ENCODE measurements at places on chromosomes 4 and X. TPM values are rescaled to one million over a fixed set of nuclear protein-coding genes. Genes with fewer than 3 reads are reported as not detected.

GRCh38 chr4:4330794-4331193 lies 40.7 kb downstream of the ZBTB49 start:
- no peak for DNase-seq
- peaks cover 50% of the 10 kb centered on the region for H3K4me1 ChIP-seq
- no peaks in the 10 kb centered on the region for H3K27me3 ChIP-seq
- H3K36me3 ChIP-seq: no peaks in the 10 kb centered on the region
- H3K27ac ChIP-seq: no peak overlapping the region

DNA sequence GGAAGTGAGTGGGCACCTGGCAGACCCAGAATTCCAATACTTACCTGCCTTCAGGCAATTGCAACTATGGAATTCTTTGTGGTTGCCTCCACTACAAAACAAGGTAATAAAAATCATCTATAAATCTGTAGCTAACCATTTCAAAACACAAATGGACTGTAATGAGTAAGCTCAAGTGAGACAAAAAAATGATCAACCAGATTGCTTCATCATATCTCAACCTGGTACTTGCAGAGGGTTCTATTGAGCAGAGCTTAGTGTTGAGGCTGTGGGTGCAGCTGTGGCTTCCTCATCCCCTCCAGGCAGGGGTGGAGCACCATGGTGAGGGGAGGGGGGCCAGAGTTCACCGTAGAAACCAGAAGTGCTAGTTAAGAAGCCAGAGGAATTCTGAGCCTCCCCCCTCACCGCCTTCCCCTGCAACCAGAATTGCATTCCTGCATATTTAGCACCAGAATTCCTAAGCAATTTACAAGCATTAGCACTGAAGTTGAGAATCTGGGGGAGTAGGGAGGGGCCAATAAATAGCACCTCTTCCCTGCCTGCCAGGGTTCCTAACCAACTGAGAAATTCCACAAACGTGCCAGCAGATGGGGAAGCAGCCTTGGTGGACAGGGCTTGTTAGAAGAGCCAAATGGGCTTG lies 11.5 kb downstream of the CTAG1A start:
- no peaks in the 10 kb centered on the region for H3K36me3 ChIP-seq
- no peaks in the 10 kb centered on the region for H3K4me1 ChIP-seq
- no peak for DNase-seq

DNA sequence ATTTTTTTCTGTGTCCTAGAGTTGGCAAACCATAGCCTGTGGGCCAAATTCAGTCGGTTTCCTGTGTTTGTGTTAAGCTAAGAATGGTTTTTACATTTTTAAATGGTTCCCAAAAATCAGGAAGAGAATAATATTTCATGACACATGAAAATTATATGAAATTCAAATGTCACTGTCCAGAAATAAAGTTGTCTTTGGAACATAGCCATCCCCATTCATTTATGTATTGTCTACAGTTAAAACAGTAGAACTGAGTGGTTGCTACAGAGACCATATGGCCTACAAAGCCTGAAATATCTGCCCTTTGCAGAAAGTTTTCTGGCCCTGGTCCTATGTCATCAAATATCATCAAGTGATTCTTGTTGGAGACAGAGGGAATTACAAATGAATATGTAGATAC lies 15.5 kb downstream of the FRMPD4 start:
- H3K4me1 ChIP-seq: no peaks in the 10 kb centered on the region
- no peak for DNase-seq
- H3K36me3 ChIP-seq: no peaks in the 10 kb centered on the region
- no peaks in the 10 kb centered on the region for H3K27me3 ChIP-seq
- no peak overlapping the region for H3K27ac ChIP-seq
- H3K4me3 ChIP-seq: no peak overlapping the region

- H3K27me3 ChIP-seq: no peaks in the 10 kb centered on the region
- no peaks in the 10 kb centered on the region for H3K36me3 ChIP-seq
Measured at GRCh38 chrX:150688911-150689451, 4.2 kb upstream of the MTMR1 start.

- H3K4me1 ChIP-seq: peaks cover 21% of the 10 kb centered on the region
- DNase-seq: no peak
- no peaks in the 10 kb centered on the region for H3K36me3 ChIP-seq
Measured at GRCh38 chr4:114286262-114286810, 306.9 kb upstream of the ARSJ start.

DNA sequence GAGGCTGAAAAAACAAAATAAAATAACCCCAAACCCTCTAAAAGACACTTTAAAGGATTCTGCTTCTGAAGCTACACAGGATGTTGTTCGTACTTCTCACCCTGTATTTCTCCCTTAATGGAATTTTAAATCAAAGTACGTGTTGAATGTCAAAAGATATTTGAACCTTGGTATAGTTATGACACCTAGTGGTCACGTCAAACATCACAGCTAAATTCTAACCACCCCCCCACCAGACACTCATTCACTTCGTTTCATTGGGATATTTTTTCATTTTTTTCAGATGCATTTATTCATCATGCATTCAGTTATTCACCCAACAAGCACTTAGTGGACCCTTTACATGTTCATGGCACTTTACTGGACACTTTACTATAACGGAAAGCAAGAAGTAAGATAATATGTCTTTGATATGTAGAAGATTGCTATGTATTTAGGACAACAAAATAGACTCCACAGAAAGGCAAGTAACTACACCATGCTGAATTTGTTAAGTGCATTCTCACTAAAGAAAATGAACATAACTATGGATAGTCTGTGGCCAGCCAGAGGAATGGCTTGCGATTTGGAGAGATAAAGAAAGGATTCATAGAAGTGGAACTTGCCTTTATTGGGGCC lies 62.5 kb upstream of the GPR174 start:
- no peak overlapping the region for H3K27ac ChIP-seq
- no peak overlapping the region for H3K4me3 ChIP-seq
- DNase-seq: no peak
- no peaks in the 10 kb centered on the region for H3K36me3 ChIP-seq

Gene INTS6L
- not detected for total RNA-seq

Gene NPNT
- 10.0 TPM for total RNA-seq

Gene WDR17
- not detected for total RNA-seq

Gene NBDY
- total RNA-seq: 3.8 TPM

Gene PPP2R2C
- total RNA-seq: 1.2 TPM

Measured in HepG2 (cell line).